ENCODE measurements at places on chromosomes 4 and X. TPM values are rescaled to one million over a fixed set of nuclear protein-coding genes. Genes with fewer than 3 reads are reported as not detected.

CTAG2 gene
- total RNA-seq: not detected

MGARP gene
- total RNA-seq: 2.2 TPM

GRCh38 chr4:81137446-81137845, 77.6 kb downstream of the PRKG2 start:
- DNase-seq: no peak

DNA sequence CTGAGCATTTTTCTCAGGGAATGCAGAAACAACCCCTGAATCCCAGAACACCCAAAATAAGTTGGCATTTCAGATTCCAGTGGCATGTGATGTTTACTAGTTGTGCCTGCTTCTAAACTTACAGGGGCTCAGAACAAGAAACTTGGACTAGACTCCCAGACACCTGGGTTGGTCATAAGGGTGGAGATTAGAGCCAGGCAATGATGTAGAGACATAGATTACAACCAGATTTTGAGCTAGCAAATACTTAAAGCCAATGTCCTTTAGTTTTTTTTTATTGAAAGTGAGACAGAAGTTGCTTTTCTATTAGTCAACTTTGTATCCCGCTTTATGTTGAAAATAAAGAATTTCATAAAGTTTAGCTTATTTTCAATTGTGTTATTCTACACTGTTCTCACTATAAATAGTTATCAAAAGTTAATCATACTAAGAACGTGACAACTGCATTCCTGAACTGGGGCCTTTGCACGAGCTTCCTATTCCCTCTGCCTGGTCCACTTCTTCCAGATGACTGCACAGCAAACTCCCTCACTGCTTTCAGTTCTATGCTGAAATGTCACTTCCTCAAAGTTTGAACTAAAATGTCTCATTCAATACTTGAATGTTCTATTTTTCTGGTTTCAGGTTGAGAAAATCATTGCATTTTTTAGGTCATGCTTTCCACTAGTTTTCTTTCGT, 224.7 kb upstream of the PPP1R2C start:
- DNase-seq: no peak

DNA sequence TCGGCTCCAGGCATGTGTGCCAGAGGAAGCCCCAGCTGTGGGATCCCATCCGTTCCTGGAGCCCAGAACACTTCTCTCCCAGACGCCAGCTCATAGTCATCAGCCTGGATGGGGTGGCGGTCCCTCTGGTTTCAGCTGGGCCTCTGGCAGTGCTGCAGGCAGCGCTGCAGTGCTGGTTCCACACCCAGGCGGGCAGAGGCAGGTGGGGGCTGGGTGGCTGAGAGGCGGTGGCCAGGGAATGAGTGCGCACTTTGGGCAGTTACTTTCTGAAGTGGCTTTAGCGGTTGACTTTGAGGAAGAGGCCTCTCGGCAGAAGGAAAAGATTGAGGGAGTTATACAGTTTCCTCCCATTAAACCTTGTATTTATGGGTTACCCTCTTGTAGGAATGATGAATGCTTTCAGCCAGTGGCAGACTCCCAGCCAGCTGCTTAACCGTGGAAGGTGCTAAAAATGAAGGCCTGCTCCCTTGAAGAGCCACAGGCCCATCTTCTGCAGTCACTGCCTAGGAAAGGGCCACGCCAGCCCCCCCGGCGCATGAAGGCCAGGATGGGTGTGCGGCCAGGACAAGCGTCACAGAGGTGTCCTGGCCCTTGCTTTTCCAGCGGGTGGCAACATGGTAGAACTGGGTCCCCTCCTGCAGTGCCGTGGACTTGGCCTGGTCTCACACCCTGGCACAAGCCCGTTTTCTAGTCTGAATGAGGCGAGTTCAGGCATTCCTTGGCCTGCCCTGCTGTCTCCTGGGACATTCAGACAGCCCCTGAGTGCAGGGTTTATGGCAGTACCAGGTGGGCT, 9.9 kb downstream of the TADA2B start:
- no peak for DNase-seq

- no peak for DNase-seq
These were observed 76.3 kb downstream of the SOWAHB start for GRCh38 chr4:76821641-76822040.

DNA sequence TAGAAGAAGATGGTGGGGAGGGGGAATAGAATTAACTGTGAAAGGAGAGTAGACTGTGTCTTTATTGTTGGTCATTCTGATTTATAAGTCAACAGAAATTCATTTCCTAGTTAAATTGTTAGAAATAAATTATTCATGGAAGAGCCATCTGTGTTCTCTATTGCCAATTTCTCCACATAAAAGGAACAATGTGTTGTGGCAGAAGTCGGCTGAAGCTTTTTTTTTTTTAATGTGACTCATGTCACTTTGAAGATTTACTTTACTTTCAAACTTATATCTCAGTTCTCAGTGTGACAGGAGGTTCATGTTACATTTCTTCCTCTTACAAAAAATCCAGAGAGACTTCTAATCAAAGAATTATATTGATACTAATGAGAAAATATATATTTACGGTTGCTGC, 60.5 kb downstream of the CPE start:
- no peak for DNase-seq

GYG2 gene
- 15.7 TPM for total RNA-seq

NXF3 gene
- total RNA-seq: not detected

GRCh38 chr4:172777729-172778431, 390.7 kb upstream of the GALNT7 start:
- no peak for DNase-seq

NKX3-2 gene
- total RNA-seq: 2.9 TPM

LUZP4 gene
- total RNA-seq: not detected

CDS1 gene
- 8.8 TPM for total RNA-seq

OPRPN gene
- total RNA-seq: not detected

DNA sequence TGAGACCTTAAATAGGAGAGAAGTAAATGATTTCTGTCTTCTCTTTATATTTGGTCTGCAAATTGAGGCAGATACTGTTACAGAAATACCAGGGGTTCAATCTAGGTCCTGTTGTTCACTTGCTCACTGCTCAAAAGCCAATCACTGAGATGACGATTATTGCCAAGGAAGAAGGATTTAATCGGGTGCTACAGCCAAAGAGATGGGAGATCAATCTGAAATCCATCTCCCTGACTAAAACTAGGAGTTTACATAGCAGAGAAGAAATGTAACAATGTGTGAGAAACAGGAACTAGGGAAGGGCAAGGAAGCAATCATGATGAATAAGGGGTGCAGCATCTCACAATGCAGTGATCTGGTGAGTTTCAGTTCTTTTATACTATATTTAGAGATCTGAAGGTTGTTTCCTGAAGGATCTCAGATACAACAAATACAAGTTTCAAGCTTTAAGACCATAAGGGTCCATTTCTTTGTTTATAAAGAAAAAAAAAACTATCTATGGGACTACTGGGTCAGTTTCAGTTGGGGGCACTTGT, 117.9 kb upstream of the FAM9B start:
- no peak for DNase-seq

DNA sequence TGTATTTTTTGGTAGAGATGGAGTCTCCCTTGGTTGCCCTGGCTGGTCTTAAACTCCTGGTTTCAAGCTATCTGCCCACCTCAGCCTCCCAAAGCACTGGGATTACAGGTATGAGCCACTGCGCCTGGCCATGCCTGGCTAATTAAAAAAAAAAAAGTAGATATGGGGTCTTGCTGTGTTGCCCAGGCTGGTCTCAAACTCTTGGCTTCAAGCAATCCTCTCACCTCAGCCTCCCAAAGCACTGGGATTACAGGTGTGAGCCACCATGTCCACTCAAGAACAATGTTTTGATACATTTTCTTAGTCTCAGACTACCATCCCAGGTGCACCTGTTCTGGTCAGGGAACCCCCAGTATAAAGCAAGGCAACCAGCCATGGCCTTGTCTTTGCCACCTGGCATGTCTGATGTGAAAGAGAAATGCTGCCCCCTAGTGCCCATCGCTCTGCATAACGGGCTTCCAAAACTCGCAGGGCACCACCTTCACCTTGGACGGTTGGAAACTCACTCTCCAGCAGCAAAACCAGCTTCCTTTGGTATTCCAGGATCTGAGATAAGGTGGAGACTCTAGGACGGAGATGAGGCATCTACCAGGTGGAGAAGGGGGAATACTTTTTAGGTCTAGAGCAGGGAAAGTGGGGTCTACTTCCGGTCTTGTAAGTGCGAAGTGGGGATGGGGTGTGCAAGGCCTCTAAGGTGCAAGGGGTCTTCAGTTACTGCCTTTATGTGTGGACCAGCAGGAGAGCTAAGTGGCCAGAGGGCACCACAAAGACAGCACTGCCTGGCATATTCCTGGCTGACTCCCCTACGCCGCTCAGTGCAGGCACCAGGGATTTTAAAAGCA, 47.7 kb upstream of the AFAP1 start:
- DNase-seq: no peak

TEX13B gene
- total RNA-seq: not detected

GRCh38 chrX:323721-324628, 5.4 kb upstream of the GTPBP6 start:
- DNase-seq: no peak

- no peak for DNase-seq
These were observed 57.3 kb downstream of the CYTL1 start for GRCh38 chr4:4961936-4962335.

DNA sequence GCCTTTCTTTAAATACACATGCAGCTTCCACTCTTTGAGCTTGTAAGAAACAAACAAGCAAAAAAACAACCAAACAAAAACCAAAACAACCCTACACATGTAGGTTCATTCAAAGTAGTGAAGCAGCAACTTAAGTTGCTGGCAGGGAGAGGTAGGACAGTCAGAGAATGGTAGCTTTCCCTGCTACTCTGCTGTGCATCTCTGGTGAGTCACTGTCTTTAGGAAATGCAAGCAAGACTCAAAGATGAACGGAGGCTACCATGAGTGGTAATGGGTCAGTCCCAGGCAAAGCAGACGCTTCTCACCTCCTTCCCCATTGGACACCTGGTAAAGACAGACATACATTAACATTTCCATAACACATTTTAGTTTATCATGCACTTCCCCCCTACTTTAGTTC, 43.2 kb downstream of the PGRMC2 start:
- no peak for DNase-seq

CYP2U1 gene
- 19.6 TPM for total RNA-seq

DNA sequence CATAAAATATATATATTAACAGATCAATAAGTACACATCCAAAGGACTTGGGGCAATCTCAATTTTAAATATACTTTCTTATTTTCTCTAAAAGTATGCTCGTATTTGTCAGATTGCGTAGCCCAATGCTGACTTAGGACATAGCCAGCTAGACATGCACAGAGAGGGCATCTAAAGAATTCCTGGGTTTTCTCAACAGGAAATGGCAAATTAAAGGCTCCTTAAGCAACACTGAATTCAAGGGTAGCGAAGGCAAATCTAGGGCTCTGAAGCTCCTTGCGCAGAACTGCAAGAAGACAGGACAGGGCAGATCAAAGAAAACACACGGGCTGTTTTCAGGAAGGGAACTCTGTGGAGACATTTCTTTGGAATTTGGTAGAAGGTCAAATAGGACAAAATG, 94.6 kb upstream of the FTHL17 start:
- DNase-seq: no peak

SCRG1 gene
- total RNA-seq: 0.49 TPM

DNA sequence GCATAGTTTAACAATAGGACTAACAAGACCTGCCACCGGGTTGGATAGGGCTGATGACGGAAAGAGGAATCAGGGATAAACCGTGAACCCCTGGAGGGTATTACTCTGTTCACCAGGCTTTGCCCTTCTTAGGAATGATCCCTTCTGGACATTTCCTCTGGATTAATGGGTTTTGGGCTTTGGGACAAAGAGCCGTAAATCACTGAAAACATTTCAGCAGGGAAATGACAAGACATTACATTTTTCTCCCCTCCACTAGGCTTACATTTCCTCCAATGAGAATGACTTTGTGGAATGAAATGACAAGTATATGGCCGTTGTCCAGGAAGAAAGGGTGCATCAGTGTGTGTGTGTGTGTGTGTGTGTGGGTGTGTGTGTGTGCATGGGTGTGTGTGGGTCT, 25.9 kb upstream of the RBPJ start:
- no peak for DNase-seq

GALNTL6 gene
- 0.74 TPM for total RNA-seq
